GM23338 (cell line): ENCODE measurements at places on chromosomes 16 and 17.
A peak's percentile ranks its signal among the peaks of the same experiment; 100 is the strongest.

DNA sequence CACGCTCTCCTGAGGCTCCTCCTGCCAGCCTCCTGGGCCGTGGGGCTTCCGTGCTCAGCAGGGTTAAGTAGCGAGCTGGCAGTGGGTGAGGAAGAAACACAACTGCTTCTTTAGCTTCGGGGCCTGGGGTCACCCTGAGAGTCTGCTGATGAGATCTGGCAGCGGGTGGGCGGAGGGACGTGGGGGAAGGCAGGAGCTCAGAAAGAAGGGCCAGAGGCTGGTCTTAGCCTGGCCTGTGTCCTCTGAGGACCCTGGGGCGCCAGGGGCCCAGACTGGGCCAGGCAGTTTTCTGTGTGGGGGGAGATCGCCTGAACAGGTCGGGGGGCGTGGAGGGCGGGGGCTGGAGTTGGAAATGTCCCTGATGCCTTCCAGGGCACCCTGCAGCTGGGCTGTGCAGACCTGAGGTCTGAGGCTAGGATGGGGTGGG, 97.8 kb upstream of the GSE1 start:
- DNase-seq: no peak

DNA sequence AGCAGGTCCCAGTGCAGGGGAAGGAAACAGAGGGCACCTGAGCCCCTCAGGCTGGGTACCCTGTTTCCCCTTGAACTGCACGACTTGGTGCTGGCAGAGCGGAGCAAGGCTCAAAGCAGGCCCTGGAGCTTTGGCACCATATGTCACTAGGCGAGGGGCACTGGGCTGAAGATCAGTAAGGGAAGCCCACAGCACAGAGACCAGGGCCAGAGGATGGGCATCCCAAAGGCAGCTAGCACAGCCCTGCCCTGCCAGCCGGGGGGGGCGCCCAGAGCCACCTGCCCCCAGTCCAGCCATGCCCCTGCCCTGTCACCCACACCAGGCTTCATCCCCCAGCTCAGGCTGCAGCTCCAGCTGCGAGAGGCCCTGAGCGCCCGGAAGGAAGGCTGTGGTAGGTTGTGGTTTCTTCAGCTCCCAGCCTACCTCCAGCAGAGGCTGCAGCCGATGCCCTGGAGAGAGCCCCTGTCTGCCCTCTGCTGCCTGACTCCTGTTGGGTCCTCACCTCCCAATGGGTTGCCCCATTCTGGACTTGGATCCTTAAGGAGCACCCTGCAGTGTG, 10.9 kb downstream of the NHERF1 start:
- no peak for DNase-seq

- DNase-seq: peak; percentile 93
These were observed 141.1 kb downstream of the RGS9 start for GRCh38 chr17:65278050-65278819.

GRCh38 chr17:50101346-50102163, 6.4 kb downstream of the PDK2 start:
- peak; percentile 39 for DNase-seq
